ENCODE measurements at places on chromosomes 1 and 21. TPM values are rescaled to one million over a fixed set of nuclear protein-coding genes. Genes with fewer than 3 reads are reported as not detected.

GRCh38 chr1:92274939-92275338 lies 23.8 kb downstream of the GLMN start:
- no peak for DNase-seq

Gene PATJ
- 65.6 TPM for polyA plus RNA-seq

Gene ECM1
- polyA plus RNA-seq: 11.9 TPM

Gene ODF2L
- 83.2 TPM for polyA plus RNA-seq

GRCh38 chr1:15676688-15677661 lies 7.1 kb upstream of the PLEKHM2 start:
- no peak for DNase-seq

GRCh38 chr1:223248001-223248769 lies 105.1 kb upstream of the TLR5 start:
- no peak for DNase-seq
